ENCODE measurements at places on chromosomes 1 and 21. TPM values are rescaled to one million over a fixed set of nuclear protein-coding genes. Genes with fewer than 3 reads are reported as not detected.

DNA sequence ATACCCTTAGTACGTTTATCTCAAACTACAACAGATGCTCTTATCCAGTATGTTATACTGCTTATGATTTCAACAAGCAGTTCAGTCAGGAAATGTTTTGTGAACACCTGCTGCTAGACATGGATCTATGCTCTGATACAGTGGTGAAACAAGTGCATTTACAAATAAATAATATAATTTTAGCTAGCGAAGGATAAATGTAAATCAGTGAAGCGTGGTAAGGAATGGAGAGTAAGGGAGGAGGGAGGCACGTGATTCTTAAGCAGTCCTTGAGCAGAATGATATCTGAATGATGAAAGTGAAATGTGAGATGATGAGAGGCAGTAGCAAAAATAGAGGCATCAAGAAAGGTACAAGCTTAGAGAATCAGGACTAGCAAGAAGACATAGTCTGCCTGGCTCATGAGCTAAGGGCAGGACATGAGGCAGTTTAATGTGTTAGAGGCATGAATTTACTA is 6.3 kb downstream of the TSNAX start:
- DNase-seq, result no peak

GRCh38 chr1:206451134-206451686 is 19.1 kb upstream of the IKBKE start:
- DNase-seq, result no peak

- DNase-seq, result peak; percentile 85
These were observed 77.4 kb upstream of the BACH1 start for GRCh38 chr21:29221253-29221744.

- DNase-seq, result peak; percentile 91
These were observed 47.7 kb downstream of the ETS2 start for GRCh38 chr21:38853421-38853919.

GRCh38 chr1:18571275-18571674 is 59.4 kb upstream of the PAX7 start:
- DNase-seq, result no peak

DNA sequence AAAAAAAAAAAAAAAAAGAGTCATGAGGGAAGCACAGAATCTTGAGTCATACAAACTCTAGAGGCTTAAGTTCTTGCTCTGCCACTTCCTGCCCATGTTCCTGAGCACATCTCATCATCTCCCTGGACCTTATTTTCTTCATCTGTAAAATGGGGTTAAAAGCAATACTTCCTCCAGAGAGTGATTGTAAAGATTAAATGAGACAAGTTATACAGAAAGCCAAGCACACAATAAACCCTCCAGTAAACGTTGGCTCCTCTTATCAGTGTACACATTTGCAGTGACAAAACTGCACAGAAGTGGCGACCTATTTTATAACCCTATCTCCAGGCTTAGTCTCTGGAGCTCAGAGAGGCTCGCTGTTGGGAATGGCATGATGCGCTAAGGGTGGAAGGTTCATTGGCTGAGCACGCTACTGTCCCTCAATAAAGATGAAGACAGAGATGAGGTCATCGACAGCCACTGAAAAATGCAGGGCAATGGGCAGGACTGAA is 82.1 kb downstream of the RRAGC start:
- DNase-seq, result no peak

RIMS3 gene
- 5.9 TPM for total RNA-seq

GLIS1 gene
- 0.86 TPM for total RNA-seq

- DNase-seq, result no peak
These were observed 176.3 kb downstream of the DENND1B start for GRCh38 chr1:197598935-197599334.

FYB2 gene
- not detected for total RNA-seq

CHI3L2 gene
- total RNA-seq, result not detected

- DNase-seq, result no peak
These were observed 18.6 kb downstream of the PRDX6 start for GRCh38 chr1:173495609-173496267.

GRCh38 chr1:187790724-187791123 is 962.0 kb downstream of the PLA2G4A start:
- no peak for DNase-seq

DNA sequence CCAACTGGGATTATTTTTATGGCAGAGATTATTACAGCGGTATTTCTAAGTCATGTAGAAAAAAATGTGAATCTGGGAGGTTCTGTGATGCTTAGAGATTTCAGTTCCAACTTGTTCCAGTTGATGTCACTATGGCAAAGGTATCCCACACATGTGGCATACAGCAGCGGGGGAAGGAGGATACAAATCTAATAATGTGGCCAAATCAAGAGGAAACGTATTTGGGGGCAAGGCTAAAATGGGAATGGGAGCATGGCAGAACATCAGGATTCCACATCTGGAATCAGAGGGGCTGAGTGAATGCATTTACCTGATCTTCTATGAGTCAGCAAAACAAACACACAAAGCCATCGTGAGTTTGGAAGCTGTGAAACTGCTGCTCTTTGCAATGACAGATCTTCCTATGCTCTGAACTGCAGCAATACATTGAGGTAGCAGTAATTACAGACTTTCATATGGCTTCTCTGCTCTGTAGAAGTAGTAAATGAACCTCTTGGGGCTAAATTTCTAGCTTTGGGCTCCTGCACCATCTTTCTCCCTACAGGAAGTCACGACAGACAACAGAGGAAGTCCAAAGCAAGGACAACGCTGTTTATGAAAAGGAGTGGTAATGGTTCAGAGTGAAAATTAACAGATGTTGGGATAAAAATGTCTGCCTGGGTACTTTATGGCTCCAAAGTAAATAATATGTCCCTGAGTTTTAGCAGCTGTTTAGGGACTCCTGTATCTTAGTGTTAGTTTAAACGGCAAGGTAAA is 55.5 kb downstream of the GABPA start:
- DNase-seq, result peak; percentile 71

DNA sequence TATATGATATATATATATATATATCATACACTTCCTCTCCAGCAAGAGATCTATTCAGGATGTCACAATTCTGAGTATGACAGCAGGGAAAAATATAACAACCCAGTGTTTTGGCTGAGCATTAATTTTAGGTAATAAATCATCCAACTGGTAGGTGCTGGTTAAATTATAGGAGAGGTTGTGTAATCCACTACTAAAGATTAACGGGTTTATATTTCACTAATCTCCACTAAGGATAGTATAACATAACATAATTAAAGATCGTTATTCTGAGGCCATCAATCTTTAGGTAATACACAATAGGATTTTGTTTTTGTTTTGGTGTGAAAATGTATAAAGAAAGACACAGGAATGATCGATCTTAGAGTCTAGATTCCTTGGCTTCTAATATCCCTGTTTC is 102.2 kb downstream of the COQ8A start:
- DNase-seq, result no peak

GRCh38 chr1:93384656-93385055 is 38.9 kb downstream of the DR1 start:
- DNase-seq, result no peak

MEX3A gene
- total RNA-seq, result 4.5 TPM

GRCh38 chr1:182120411-182121258 is 59.1 kb upstream of the ZNF648 start:
- peak; percentile 53 for DNase-seq

GRCh38 chr1:3922851-3923250 is 22.8 kb upstream of the C1orf174 start:
- DNase-seq, result no peak

GRCh38 chr1:246836209-246836966 is 95.4 kb downstream of the AHCTF1 start:
- DNase-seq, result no peak

All from H4 (cell line).